Thoracic aorta (tissue), 2 donors: ENCODE measurements at places on chromosomes 4 and X.

DNA sequence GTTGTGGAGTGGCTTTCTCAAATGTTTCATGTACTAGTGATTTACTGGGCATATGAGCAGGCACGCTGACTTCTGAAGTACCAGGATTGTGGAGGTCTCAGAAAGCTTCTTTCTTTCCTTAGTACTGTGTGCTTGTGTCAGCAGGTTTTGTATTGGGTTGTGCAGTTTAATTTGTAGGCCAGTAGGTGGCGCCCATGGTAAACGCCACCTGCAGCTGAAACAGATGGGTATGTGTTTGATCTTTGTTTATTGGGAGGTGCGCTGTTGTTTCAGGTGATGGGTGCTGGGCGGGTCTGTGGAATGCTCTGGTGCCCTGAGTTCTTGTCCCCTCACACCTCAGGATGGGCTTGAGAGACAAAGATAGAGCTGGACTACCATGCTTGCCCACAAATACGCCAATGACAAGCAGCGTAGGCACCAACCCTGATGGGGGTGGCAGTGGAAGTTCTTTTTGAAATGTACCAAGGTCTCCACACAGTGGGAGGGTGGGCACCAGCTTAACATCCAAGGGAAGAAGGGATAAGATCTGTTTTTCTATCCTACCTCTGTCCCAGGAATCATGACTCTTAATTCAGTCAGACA is 141.5 kb downstream of the RPS6KA6 start:
- no peak for DNase-seq

- DNase-seq, result no peak
These were observed at the start of gene CXCR3 for GRCh38 chrX:71618303-71618721. Gene CXCR3, minus strand, starts transcription at chrX:71618511. Its CDS starts 62 bp downstream, at chrX:71618449.

DNA sequence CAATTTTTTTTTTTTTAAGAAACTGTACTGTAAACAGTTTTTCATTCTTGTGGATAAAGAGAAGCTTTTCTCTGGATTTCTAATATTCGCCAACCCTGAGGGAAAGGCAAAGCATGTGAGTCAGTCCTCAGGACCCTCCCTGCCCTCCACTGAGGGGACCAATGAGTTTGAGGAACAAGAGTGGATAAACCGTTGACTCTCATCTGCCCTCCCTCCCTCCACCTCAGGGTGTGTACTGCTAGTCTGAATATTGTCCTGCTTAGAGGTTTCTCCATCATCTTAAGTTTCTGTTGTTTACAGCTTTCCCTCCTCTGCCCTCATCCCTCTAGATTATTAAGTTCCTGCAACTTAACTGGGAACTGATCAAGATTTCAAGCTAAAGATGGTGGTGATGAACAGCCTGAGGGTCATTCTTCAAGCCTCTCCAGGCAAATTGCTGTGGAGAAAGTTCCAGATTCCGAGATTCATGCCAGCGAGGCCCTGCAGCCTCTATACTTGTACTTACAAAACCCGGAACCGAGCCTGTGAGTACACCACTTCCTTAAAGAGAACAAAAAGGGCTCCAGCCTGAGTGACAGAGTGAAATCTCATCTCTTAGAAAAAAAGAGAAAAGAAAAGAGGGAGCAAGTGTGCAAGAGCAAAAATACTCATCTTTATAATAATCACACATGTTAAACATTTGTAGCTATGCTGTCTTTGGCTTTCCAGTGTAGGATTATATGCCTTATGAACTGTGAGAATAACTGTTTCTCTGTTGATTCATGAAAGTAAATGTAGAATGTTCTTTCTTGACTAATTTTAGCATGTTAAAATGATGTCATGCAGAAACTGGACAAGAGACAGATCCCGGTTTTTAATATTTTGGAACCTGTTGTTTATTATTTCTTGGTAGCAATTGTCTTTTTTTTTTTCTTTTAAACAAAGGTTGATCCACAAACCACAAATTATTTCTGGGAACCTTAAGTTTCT is 11.9 kb downstream of the CA5B start:
- no peak for DNase-seq

- DNase-seq, result no peak
These were observed 1099.5 kb upstream of the INTU start for GRCh38 chr4:126533146-126533805.
